ENCODE measurements at places on chromosomes 16 and 17.
A peak's percentile ranks its signal among the peaks of the same experiment; 100 is the strongest.

DNA sequence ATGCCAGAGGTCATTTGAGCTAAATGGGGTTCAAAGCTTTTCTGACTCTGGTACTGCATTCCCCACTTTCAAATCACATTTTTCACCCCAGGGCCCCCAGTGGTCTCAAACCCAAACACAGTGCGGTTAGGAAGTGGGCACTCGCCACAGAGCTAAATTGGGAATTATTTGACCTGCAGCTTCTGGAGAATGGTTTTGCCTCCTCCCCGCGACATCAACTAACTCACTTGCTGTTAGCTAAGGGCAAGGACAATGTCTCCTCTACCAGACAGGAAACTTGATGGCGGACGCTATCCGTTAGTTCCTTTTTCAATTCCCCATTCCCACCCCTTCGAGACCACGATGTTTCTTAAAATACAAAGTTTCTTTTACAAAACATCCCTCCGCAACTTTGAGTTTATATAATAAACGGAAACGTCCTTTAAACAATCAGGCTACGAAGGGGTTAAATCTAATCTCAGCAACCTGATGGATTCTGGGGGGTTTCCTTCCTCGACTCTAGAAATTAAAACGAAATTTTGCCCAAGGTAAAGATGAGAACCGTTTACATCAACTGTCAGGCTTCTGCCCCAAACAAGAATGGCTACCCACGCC, 500 bp upstream of the KAT7 start:
- DNase-seq, result peak; percentile 52

DNA sequence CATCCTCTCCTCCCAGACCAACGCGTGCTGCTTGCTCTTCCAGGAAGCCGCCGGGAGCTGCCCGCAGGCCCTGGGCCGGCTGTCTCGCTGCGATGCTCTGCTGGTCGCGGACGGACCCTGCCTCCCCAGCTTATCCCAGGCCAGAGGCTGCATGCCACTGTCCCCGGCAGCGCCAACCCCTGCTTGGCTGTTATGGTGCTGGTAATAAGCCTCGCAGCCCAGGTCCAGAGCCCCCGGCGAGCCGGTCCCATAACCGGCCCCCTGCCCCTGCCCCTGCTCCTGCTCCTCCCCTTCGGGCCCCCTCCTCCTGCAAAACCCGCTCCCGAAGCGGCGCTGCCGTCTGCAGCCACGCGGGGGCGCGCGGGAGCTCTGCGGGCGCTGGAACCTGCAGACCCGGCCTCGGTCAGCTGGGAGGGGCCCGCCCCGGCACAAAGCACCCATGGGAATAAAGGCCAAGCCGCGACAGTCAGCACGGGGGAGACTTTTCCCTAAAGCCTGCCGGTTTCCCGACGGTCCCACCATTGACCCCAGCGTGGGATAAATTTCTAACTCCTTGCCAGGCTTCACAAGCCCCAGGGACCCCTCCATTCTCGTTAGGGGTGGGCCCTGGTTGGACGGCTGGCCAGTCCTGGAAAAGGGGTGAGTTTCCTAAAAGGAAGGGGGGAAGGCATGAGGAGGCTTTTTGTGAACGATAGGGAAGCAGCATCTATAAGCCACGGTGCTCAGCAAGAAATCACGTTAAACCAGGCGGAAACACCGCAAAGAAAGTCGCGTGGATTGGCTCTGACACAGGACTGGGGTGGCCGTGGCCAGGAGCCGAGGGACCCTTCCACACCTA, 11.2 kb downstream of the ENPP7 start:
- peak; percentile 83 for DNase-seq

DNA sequence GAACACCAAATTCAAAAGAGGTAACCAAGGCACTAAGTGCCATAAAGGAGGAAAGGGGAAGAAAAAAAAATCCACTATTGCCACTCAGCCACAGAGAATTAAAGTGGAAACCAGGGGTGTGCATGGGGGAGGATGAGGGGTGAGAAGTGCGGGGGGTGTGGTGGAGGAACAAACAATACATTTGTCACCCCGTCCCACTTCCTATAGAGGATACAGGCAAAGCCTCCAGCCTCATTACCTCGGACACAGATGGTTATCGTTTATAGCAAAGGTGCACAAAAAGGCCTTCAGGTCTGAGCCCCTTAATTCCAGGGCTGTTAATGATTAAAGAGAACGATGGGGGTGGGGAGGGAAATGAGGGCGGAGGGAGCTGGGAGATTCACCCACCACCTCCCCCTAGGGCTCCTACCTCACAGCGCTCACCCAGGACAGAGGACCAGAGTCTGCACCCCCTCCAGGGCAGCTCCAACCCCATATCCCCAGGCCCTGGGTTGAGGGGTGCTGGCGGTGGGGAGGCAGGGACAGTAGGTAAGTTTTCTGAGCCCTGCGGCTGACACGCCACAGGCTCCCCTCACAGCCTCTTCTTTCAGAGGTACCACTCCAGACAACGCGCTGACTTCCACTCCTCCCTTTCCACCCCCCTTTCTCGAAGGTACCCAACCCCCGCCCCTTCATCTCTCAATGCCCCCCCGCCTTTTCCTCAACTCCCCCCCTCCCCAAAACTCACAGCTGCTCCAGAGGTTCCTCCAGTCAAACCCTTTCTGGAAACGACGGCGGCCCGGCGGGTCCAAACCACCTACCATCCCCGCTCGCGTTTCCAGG, 470 bp downstream of the DCUN1D3 start:
- DNase-seq, result no peak

DNA sequence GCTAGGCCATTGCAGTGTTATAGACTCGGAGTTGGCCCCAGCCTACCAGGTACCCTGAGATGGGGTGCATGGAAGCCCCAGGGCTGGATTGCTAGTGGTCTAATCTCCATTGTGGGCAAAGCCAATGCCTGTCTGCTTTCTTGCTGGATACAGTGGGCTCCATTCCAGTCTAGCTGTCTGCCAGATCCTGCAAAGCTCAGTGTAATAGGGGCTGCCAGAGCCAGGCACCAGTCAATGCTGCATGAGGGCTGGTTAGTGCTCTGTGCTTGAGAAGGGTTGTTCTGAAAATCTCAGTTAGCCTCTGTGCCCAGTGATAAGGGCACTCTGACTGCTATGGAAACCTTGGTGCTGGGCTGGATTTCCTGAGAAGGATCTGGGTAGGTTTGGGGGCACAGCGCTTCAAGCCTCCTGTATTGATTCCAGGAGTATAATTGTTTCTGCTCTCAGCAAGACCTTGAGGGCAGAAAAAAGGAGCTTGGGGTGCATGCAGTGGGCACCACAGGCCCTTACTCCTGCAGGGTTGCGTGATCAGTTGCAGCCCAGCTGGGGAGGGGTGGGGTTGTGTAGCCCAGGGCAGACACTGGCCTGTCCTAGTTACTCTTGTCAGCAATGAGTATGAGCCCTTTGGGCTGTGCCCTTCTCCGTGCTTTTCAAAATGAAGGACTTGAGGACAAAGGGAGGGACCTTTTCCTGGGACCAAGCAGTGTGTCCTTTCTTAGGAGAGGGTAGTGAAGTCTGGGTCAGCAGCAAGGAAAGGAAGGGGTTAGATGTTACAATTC, 19.0 kb downstream of the SMPD3 start:
- DNase-seq, result no peak

DNA sequence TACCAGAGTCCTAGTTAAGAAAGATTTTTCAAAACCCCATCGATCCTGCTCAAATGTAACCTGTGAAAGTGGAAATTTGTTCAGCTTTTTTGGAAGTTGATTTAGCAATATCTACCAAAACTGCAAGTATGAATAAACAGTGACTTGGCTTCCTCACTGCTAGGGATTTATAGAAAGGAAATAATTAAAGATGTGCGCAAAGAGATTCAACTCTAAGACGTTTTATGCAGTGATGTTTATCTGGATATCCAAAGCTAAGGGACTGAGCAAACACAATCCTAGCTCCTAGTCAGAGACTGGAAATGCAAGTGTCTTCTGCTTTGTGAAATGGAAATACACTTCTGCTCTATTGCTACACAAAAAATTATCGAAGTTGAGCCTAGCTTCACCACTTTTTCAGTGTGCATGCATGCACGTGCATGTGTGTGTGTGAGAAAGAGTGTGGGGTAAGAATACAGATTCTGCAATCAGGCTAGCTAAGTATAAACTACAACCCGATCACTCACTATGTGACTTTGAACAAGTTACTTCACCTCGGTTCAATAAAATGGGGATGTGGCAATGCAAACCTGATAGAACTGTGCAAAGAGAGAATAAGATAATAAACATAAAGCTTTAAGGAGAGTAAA, 52.1 kb upstream of the FOXF1 start:
- no peak for DNase-seq

- DNase-seq, result no peak
Measured at GRCh38 chr16:84532291-84532724, 27.8 kb upstream of the MEAK7 start.
